IMR-90 (cell line): ENCODE measurements at places on chromosomes 2 and 18. TPM values are rescaled to one million over a fixed set of nuclear protein-coding genes. Genes with fewer than 3 reads are reported as not detected.

Gene UNC80
- not detected in 2 replicates for total RNA-seq

Gene TRIM43
- total RNA-seq: not detected in 2 replicates

Gene CCDC68
- 0.54 and 1.4 TPM in 2 replicates for total RNA-seq

Gene SAG
- not detected in 2 replicates for total RNA-seq

Gene CAPN14
- total RNA-seq: under 0.01 TPM in 2 replicates

Gene TNS1
- 41.9 and 45.2 TPM in 2 replicates for total RNA-seq

Gene ELOA2
- not detected in 2 replicates for total RNA-seq

Gene GAL3ST2
- total RNA-seq: not detected in 2 replicates

Gene CAVIN2
- total RNA-seq: 11.5 and 12.5 TPM in 2 replicates

Gene HOXD11
- not detected in 2 replicates for total RNA-seq

Gene SULT1C2
- not detected in 2 replicates for total RNA-seq

Gene PLEK
- under 0.01 TPM in 1 of 2 replicates, not detected in the other for total RNA-seq

Gene OSR1
- 12.4 and 14.7 TPM in 2 replicates for total RNA-seq

Gene ZFP36L2
- total RNA-seq: 1.8 and 2.2 TPM in 2 replicates

Gene RGPD3
- 0.18 and 0.56 TPM in 2 replicates for total RNA-seq

Gene ACOXL
- total RNA-seq: not detected in 2 replicates

Gene GCG
- not detected in 2 replicates for total RNA-seq

Gene HMSD
- total RNA-seq: 0.28 and 0.36 TPM in 2 replicates

Gene CXCR1
- total RNA-seq: not detected in 2 replicates

Gene FOXI3
- total RNA-seq: not detected in 2 replicates

Gene MAPK4
- total RNA-seq: not detected in 2 replicates

Gene IL1RN
- total RNA-seq: not detected in 2 replicates

Gene GRHL1
- 0.18 and 0.56 TPM in 2 replicates for total RNA-seq

Gene DPYSL5
- not detected in 2 replicates for total RNA-seq

Gene REEP1
- total RNA-seq: under 0.01 TPM in 2 replicates

Gene ZNF532
- total RNA-seq: 29.9 and 30.0 TPM in 2 replicates
